RPMI8226 (cell line): ENCODE measurements at places on chromosomes 12 and 14.
A peak's percentile ranks its signal among the peaks of the same experiment; 100 is the strongest.

- no peak for DNase-seq
Measured at GRCh38 chr12:75978677-75979076, 52.9 kb downstream of the PHLDA1 start.

- DNase-seq, result peak; percentile 51
Measured at GRCh38 chr12:4307593-4308333, 13.2 kb upstream of the TIGAR start.

DNA sequence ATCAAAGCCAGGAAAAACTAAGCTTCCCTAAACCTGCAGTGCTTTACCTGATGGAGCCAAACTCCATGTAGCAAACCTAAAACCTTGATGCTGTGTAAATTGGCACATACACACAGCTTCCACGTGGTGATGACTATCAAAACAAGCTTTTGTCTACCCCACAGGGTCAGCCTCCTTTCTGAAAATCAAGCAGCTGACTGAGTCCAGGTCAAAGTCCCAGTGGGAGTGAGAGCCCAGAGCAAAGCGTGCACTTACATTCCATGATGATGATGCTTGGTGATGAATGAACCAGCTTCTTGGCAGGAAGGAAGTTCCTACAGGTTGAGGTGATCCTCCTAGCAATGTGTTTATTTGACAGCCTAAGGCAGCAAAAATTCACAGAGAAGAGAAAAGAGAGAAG is 630.0 kb upstream of the TBX3 start:
- DNase-seq, result no peak

DNA sequence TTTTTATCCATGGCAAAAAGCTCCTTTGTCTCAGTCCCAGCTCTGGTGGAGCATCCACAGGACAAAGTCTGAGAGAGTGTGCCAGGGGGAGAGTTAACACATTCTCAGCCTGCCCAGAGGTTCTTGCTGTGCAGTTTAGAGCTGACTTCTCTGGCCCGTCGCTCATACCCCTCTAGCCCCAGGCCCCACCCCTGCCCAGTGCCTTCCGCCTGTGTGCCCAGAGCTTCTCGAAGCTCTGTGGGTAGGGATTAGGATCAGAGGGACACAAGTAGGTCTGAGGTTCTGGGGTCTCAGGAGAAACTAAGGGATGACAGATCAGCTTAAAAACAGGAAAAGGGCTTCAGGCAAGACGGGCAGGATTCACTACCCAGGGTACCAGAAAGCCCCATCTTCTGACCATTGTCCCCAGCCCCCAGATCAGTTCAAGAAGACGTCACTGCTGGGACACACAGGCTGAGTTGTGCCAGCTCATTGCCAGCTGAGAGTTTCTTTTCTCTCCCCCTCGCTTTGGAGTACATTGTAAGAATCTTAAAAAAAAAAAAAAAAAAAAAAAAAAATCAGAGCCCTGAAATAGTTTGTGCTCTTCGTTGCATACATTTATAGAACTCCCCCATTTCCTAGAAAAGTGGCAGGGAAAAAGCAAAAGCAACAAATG is 127.0 kb downstream of the GCH1 start:
- DNase-seq, result no peak

- DNase-seq, result no peak
Measured at GRCh38 chr12:120110550-120111501, 5.7 kb downstream of the RAB35 start.

DNA sequence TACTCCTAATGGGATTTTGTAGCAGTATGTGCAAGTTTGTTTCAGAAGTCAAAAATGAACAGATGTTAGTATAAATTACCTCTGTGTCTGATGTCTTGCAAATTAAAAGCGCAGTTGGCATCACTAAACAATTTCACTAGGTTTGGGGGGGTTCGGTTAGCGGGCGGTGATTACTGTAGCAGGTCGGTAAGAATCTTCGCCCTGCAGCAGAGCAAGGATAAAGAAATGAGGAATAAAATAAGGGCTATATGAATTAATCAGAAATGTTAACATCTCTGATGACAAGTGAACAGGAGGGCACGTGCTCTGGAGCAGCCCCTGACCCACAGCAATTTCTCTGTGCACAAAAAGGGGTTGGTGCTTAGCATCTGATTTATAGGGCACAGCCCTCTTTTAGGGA is 43.6 kb upstream of the VSX2 start:
- DNase-seq, result no peak

- no peak for DNase-seq
Measured at GRCh38 chr12:113226696-113227568, 5.7 kb downstream of the TPCN1 start.

DNA sequence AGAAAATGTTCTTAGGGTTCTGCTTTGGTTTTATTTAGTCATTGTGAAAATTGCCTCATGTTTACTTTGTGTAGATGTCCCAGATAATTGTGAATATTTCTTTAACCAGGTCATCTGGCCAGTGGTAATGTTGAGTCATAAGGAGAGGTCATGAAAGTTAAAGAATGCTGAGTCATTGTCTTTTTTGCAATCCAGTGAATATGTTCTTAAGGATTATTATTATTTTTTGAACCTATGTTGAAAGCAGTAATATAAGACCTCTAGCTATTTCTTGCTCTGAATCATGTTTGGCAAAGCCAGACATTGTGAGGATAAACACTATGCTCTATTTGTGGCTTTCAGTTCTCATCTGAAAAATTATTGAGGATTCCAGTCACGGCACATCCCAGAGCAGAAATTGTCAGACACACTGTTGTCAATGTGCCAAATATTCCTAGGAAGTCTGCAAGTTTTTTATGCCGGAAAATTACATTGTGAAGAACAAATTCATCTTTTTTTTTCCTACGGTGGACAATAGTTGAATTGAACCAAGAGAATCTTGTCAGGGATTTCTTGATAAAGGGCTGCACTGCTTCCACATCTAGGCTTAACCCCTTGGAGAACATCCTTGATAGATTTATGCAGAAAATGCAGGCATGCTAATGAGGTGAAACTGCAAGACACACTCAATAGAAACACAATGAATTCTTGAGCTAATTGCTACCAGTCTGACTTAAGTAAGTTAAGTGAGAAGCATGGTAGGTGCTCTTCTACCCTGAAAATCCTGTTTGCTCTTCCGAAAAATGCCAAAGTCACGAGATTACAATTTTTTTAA is 369.6 kb downstream of the ATP23 start:
- no peak for DNase-seq

DNA sequence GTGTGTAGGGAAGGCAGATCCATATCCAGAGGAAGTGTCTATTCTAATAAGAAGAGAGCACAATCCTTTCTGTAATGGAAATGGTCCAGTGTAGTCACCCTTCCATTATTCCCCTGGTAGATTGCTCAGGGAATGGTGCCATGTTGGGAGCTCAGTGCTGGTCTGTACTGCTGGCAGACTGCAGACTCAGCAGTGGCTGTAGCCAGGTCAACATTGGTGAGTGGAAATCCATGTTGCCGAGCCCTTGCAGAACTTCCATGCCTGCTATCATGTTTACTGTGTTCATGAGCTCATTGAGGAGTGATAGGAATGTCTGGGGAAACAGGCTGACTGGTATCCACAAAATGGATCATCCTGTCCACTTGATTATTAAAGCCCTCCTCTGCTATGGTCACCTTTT is 128.7 kb downstream of the MIPOL1 start:
- DNase-seq, result no peak

GRCh38 chr14:24674204-24674970 is 40.4 kb upstream of the GZMB start:
- no peak for DNase-seq

DNA sequence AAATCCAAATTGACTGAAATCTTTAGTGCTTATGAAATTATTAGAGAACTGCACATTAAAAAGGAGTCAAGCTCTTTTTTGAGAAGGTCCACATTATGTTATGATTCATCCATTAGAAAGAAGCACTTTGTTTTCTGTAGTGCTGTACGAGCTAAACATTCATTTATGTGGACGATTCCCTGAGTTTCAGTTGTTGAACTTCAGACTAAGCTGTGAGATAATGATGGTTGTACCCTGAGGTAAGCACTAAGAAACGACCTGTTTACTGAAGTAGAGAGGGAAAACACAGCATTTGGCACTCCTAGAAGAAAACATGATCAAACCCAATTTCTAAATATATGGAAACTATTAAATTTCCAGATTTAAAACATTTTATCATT is 67.3 kb upstream of the ATP2B1 start:
- no peak for DNase-seq

DNA sequence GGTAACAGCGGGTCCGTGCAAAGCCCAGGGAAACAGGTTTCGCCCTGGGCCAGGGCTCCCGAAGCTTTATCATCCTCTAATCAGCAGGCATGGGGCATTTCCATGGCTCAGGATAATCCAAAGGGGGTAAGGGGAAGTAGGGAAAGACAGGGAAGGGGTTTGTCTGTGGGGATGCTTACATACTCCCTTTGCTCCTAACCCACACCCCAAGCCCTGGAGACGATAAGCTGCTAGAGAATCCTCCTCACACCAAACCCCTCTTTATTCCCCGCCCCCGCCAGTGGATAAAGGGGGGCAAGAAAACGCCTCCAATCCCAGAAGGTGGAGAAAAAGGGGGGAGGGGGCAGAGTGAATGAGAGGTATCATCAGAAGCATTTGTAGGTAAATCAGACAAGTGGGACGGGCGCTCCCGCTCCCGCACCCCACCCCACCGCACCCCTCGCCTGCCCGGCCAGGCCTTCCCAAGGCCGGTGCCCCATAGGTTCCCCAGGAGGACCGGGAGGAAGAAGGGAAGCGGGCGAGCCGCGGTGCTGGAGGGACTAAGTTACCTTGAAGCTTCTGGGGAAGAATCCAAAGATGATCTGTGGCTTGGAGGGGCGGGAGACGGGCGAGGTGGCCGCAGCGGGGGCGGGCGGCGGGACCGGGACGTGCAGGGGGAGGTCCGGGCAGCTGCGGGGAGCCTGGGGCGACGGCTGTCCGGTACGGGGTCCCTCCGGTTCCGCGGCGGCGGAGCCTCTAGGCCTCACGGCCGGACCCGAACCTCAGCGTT is 762 bp downstream of the PPP2R5E start:
- no peak for DNase-seq

DNA sequence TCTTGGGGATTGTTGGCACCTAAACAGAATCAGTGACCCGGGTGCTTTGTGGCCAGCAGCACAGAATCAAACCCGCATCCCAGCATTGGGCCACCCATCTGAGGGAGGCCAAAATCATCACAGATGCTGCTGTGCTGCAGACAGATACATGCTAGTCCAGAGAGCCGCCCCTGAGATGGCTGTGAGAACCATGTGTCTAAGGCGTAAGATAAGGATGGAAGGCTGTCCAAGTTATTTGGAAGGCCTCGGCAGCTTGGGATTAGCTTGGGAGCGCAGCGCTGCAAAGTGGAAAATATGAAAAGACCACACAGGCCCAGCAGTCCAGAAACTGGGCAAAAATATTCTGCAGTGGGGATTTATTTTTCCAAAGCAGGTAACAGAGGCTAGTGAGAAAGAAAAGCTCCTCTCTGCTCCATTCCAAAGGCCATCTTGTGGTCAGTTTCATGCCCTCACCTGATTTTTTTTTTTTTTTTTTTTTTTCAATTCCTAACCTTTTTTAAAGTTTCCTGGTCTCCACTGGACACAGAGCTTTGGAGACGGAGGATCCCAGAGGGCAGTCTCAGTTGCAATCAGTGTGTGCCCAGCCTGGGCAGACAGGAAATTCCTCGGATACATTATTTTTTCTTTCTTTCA is 178.9 kb upstream of the BCL2L14 start:
- DNase-seq, result no peak

DNA sequence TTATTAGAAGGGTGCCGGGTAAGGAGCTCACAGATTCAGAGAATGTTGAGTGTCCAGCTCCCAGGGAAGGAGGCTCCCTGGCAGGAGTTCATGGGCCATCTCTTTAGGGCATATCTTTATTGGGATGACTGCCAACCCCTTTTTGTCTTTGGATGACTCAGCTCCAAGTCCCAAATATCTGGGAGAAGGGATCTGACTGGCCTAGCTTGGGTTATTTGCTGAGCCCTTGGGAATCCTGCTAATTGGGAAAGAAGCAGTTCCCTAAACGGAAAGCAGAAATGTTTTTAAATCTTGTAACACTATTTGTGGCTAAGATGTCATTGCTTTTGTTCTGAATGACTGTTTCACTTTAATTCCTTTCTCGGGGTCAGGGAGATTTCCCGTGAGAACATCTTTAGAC is 12.6 kb downstream of the DDX55 start:
- no peak for DNase-seq

DNA sequence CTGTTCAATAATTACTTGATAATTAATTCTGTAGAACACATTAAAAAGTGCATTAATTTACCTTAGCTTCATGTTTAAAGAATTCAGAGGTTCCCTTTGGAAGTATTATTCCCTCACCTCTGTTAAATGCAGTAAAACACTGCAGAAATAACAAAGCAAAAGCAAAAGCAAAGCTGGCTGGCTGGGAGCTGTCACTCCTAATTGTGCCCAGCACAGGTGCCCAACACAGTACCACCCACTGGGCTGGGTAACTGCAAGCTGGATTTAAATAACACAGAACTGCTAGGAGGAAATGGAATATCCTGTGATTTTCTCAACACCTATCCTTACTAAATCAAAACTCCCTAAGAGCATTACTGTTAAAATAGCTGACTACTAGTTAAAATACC is 72.6 kb downstream of the SLC2A13 start:
- DNase-seq, result peak; percentile 28

DNA sequence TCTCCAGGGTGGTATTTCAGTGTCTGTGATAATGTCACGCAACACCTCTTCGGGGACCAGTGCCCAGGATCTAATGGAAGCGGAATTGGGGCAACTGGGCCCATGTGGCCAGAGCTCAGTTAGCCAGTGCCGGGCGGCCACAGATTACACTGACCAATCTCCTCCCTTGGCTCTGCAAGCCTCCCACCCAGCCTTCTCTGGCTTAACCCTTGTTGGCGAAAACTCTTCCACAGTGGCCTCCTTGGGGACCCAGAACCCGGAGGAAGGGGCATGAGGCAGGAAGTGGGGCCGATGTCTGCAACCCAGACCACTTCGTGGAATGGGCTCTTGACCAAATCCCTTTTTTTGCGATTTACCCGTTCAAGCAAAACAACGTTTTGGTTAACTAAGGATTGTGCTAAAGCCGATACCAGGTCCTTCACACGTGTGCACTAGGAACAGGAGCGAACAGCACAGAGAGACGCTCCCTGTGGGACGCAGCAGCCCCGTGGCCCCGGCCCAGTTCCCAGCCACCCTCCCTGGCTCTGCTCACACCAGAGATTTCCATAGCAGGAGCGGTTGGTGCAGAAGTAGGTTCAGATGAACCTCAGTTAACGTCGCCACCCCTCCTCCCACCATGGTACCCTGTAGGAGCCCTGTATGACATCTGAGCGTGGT is 38.2 kb downstream of the SLC8B1 start:
- DNase-seq, result no peak
